H9 (cell line): ENCODE measurements at places on chromosomes 16 and 17. TPM values are rescaled to one million over a fixed set of nuclear protein-coding genes. Genes with fewer than 3 reads are reported as not detected.

IL21R gene
- 0.07 and 0.11 TPM in 2 replicates for total RNA-seq

ATP6V0A1 gene
- total RNA-seq: 47.8 and 54.1 TPM in 2 replicates

DOC2A gene
- total RNA-seq: 10.2 and 12.2 TPM in 2 replicates

C16orf96 gene
- total RNA-seq: 1.4 and 2.0 TPM in 2 replicates

NGFR gene
- 9.6 and 10.9 TPM in 2 replicates for total RNA-seq

TNFRSF17 gene
- not detected in 2 replicates for total RNA-seq
